ENCODE measurements at places on chromosomes 1 and 21.
A peak's percentile ranks its signal among the peaks of the same experiment; 100 is the strongest.

GRCh38 chr1:2602866-2603520, 16.4 kb downstream of the PRXL2B start:
- no peak for DNase-seq

DNA sequence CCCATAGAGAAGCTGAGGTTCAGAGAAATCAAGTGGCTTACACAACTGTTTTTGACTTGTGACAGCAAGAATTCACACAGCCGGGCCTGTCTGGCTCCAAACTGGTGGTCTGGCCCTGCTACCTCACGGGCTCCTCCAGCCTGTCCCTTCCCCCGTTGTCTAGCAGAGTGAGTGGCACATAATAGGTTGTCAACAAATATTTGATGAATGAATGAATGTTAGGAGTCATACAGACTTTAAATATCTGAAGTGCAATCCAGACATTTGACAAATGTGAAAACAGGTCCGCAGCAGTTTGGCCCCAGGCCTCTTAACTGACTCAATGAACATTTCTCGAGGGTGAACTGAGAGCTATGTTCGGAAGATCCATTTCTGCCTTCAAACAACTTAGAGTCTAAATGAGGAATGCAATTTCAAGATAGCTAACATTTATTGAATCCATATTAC, 1.1 kb upstream of the RHOC start:
- no peak for DNase-seq

- DNase-seq: peak; percentile 13
Observed at GRCh38 chr1:110152133-110152785, 2.0 kb downstream of the SLC6A17 start.

- DNase-seq: no peak
Observed at GRCh38 chr1:96579636-96580035, 141.9 kb upstream of the PTBP2 start.

GRCh38 chr21:42734323-42734971, 81.0 kb downstream of the PDE9A start:
- DNase-seq: no peak

GRCh38 chr1:30166174-30166573, 557.2 kb downstream of the MATN1 start:
- no peak for DNase-seq

- DNase-seq: no peak
Observed at GRCh38 chr1:158101927-158102326, 78.8 kb upstream of the CD1D start.

Data from skeletal muscle cell (primary cell).